ENCODE measurements at places on chromosomes 16 and 17.

- DNase-seq, result no peak
These were observed 32.8 kb downstream of the LDHD start for GRCh38 chr16:75083813-75084212.

DNA sequence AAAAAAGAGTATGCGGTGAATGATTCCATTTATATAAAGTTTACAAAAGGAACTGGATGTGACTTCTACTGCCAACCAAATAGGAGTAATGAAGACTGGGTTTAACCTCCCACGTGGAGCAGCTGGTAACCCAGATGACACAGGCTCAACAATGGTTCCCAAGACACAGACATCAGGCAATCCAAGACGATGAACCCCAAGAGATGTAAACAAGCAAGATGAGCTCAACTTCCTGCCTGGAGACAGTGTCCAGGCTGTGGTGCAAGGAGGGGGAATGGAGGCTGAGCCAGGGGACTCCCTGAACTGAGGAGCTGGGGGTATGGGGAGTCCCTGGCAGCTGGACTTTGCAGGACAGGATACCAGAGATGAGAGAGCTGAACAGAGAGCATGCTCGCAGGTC, 104.7 kb downstream of the LITAF start:
- DNase-seq, result no peak

DNA sequence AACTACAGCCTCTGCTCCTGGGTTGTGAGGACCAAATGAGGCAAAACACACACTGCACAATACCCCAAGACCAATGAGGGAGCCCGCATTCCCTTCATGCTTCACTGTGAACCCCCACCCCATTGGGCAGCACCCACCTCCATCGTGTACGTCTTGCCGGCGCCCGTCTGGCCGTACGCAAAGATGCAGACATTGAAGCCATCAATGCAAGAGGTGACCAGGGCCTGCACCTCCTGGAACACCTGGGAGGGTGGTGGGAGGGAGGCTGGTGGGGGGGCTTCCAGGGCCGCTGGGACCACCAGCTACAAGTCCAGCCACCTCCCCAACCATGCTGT, 28.4 kb downstream of the KATNB1 start:
- no peak for DNase-seq

DNA sequence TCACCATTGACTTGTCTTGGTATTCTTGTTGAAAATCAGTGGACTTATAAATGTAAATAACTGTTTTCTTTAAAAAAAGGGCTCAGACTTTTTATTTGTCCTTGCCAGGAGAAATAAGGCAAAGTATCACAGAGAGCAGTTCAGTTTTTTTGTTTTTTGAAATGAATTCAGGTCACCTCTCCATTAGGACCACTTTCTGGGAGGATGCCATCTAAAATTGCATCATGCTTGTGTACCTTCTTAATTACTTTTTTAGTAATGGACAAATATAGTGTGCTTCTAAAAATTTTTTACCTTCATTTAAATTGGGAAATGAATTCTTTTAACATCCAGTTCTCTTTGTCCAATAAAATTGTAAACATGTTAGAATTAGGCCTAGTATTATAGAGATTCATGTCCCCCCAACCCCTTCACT, 210.0 kb downstream of the BCAS3 start:
- no peak for DNase-seq

DNA sequence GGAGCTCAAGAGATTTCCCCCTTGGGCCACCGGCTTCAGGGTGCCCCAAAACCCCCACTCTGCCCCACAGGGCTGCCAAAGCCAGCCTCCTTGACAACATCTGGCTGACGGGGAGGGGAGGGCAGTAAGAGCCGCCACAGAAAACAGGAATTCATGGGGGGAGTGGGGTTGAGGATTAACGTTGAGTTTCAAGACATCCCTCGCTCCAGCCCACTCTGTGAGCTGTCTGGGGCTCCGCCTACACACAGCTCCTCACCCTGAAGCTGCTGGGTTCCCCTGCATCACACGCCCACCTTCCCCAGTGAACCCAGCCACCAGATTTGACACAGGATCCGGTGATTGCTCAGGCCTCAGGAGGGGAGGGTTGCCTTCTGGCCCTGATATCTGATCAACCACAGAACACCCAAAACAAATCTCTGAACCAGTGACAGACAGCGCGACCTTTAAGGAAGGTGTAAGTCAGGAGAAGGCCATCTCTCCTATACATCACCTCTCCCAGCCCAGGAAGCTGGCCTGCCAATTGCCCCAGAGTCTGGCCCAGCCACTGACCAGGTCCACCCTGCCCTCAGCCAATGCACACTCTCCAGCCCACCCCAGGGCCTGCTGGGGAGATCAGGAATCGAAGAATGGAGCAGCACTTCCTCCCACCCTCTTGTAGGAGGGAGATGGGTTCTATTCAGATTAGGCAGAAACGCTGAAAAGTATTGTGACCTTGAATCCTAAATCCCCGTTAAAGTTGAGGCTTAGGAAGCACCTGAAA, 132.1 kb downstream of the CLEC16A start:
- no peak for DNase-seq

DNA sequence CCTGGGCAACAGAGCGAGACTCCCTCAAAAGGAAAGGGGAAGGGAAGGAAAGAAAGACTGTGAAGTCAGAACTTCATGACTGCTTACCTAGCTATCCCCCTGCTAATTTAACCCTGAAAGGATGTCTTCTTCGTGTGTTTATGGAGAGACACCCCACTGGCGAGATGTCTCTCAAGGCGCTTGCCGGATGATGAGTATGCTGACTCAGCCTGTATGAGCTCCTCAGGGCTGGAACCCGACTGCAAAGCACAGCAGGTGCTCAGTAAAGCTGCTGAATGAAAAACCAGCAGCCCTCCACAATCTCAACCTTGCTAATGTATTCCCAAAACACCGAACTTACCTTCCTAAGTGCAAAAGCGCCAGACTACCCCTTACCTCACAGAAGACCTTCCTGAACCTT, 2.3 kb downstream of the ANKFY1 start:
- no peak for DNase-seq

DNA sequence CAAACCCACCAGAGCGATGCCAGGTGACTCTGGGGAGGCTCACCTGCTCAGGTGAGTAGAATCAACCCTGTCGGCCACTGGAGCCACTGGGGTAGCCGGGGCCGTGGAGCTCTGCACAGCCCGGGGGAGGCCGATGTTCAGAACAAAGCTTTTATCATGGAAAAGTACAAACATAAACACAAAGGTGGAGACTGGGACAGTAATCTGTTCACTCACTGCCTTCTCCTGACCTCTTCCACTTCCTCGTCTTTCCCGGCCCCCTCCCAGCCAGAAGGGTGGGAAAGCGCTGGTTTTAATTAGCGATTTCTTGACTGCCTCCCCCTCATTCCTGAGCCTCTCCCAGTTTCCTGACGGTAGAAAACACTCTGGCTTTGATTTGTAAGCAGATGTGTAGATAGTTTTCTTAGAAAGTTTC, 9.8 kb upstream of the TEX19 start:
- no peak for DNase-seq

DNA sequence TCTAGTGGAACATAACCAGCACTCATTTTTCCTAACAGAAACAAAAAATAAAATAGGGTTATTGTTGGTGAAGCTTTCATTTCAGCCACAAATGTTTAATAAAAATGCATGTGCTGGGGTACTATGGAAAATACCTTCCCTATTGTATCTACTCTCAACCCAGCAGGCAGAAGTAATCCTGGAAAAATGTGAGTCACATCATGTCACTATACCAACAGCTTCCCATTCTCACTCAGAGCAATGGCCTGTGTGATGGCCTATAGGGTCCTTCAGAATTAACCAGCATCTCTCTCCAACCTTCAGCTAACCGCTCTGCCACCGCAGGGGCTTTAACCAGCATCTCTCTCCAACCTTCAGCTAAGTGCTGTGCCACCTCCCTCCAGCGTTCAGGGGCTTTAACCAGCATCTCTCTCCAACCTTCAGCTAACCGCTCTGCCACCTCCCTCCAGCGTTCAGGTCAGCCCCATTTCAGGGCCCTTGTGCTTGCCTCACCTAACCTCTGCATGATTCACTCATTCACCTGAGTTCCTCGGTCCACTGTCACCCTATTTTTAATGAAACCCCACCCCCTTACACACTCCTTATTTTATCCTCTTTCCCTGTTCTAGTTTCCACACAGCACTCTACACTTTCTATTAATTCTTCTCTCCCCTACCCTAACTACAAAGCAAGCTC, 34.0 kb downstream of the UBE2G1 start:
- DNase-seq, result no peak

DNA sequence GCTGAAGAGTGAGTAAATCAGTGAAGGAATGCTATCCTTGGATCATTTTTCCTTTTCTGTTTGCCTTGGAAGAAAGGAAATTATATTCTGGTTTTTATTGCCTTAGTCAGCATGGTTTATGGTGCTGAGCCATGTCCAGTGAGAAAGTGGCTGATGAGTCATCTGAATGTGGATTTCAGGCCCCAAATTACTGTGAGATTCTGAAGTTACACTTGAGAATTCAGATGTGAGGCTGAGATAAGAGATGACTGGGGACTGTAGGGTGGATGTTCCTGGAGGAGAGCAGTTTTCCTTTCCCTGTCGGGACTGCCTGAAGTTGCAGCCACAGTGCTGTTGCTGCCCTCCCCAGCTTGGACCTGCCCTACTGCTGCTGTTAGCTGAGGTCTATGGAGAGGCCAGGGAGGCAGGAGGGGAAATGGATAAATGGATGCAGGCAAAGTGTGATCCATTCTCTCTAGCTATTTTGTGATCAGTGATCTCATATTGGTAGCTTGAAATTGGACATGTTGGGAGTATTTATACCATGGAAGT, 4.2 kb upstream of the MAP3K14 start:
- DNase-seq, result no peak

GRCh38 chr16:81514041-81514559, 69.5 kb downstream of the CMIP start:
- no peak for DNase-seq

GRCh38 chr17:50935221-50935995, 69.3 kb upstream of the TOB1 start:
- no peak for DNase-seq

- no peak for DNase-seq
These were observed 25.6 kb upstream of the MEIOC start for GRCh38 chr17:44630703-44631102.

DNA sequence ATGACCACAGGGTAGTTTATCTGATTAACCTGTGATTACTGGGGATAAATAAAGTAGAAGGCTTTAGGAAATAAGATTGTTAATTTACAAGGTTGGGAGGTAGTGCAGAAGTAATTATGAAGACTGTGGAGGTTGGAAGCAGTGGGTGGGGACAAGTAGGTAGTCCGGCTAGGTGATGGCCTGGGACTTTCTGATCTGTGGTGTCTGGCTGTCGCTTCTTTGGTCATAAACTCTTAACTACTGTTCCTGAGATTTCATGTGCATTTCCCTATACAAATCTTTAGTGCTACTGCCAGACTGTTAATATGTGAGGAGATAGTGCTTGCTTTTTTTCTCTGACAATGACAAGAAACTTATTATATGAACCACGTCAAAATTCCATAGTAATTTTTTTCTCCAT, 19.5 kb upstream of the HNF1B start:
- no peak for DNase-seq

- DNase-seq, result no peak
These were observed 7.0 kb upstream of the ODF4 start for GRCh38 chr17:8332688-8333087.

DNA sequence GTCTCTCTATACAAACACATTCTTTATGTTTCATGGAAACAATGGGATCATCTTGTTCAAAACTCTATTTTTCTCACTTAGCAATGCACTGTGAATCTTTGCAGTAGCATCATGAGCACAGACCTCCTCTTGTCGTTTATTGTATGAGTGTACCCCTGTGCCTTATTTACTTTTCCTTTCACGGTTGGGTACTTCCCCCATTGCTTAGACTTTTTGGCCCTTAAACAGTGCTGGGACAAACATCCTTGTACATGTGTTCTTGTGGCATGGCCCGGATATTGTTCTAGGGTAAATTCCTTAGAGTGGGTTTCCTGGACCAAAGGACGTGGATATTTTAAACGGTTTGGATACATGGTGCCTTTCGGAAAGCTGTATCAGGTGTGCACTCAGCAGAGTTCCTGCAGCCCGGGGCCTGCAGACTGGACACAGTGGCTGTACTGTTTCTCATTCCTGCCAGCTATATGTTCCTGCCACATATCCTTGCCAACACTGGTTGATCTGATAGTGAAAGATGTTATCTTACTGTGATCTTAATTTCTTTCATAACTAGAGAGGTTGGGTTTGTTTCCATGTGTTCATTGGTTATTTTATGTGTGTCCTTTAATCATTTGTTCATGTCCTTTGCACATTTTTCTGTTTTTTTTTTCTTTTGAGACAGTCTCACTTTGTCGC, 111.1 kb downstream of the OR1D5 start:
- no peak for DNase-seq

- no peak for DNase-seq
These were observed 70.8 kb downstream of the NLK start for GRCh38 chr17:28113269-28113668.

- DNase-seq, result no peak
These were observed 7.0 kb downstream of the CDR2L start for GRCh38 chr17:74994440-74994839.

- no peak for DNase-seq
These were observed 1.0 kb upstream of the EPN3 start for GRCh38 chr17:50531428-50532025.

- DNase-seq, result no peak
These were observed 62.2 kb downstream of the DHRS7C start for GRCh38 chr17:9729034-9729650.

DNA sequence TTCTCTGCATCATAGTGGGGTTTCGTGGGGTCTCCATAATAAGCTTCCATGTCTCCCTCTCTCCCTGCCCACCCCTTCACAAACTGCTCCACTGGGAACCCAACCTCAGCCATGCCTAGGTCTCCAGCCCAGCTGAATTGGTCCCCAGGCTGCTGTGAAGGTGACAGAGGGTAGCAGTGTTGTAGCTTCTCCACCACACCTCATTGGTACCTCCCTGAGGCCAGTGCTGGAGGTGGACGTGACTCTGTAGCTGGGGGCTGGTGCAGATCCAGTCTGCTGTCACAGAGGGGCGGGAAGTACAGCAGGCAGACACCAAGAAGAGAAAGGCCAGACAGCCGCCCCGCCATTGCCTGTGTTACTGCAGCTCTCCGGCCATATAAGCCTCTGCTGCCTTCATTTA, 82.1 kb downstream of the OR1D5 start:
- DNase-seq, result no peak

DNA sequence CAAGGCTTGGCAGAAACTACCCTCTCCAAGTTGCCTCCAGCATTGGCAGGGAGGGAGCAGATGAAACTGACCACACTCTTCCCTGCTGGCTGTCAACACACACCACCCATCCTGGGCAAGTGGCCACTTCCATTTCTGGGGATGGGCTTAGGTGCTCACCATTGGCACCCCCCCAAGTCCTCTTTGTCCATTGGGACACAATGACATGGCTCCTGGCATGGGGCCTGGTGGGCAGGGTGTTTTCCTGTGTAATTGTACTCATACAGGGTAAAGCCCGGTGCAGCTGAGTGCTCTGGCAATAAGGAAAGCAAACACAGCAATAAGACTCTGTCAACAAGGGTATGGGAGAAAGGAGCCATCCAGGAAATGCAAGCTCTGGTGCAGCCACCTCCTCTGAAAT, 22.6 kb downstream of the SCNN1B start:
- no peak for DNase-seq

- DNase-seq, result no peak
These were observed 63.4 kb downstream of the PITPNC1 start for GRCh38 chr17:67440277-67441051.

- no peak for DNase-seq
These were observed 474 bp downstream of the CLN3 start for GRCh38 chr16:28491230-28491969.

Measured in stimulated activated CD4-positive, alpha-beta T cell treated with anti-CD3 and anti-CD28 coated beads, Interleukin-1b, Interleukin-23, amount 100 ng/mL, for 24 hours (primary cell).